ENCODE measurements at places on chromosomes 3 and 15.

- no peak for DNase-seq
Observed at GRCh38 chr3:59795756-59796155, 745.9 kb upstream of the CFAP20DC start.

DNA sequence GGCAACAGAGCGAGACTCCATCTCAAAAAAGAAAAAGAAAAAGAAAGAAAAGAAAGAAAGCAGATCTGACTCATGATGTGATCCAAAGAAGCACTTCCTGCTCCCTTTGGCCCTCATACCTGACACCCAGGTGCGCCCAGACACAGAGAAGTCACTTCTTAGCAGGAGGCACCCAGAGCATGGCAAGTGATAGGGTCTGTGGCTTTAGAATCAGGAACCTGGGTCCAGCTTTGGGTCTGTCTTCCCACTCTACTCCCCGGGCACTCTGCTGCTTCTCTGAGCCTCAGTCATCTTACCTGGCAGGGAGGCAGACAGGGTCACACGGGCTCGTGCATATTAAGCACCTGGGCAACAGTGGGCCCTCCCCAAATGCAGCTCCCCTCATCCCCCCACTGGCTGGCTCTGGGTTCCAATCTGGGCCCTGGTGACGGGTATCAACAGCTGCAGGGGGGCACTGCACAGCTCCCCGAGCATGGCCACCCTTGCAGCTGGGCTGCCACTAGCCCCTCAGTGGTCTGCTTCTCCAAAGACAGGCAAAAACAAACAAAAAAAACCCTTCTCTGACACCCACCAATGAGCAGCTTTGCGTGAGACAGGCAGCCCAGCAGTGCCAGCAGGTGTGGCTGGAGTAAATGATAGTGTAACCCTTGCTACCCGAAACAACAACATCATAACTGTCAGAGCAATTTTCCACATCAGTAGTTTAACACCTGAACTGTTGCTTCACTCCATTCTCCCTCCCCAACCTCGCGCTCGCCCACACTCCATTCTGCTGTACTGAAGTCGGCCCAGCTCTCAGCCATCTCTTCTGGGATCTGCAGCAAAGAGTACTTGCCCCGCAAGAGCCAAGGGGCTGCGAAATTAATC, 99.8 kb downstream of the MEGF11 start:
- no peak for DNase-seq

DNA sequence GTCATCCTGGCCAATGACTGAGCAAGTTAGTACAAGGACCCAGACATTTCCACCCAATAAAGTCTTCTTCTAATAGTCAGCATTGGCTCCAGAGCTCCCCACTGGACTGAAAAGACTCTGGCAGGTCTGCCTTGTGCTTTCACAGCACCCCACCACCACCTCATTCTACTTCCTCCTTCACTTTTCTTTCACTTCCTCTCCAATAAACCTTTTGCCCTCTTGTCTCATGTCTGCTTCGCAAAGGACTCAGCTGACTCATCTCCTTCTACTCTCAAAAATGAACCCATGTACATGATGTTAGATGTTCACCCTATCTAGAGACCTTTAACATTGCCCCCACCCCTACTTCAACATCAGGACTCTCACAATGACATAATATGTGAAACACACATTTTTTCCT, 181.0 kb upstream of the PPP2R3A start:
- no peak for DNase-seq

- DNase-seq: no peak
Observed at GRCh38 chr3:183181606-183182005, 19.1 kb upstream of the LAMP3 start.

DNA sequence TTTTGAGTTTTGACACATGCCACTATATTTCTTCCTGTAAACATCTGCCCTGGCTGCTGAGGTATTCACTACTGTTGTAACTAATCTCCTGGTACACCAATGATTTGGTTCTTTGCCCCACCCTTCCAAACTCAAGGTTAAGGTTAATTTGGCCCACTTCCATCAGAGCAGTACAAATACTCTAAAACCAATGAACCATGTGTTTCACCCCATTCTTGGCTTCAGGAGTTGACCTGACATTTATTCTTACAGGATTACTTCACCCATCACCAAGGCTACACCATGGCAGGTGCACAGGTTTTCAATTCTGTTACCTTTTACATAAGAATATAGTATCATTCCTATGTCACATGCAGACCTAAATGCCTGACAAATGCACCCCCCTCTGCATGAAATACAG, 1179.9 kb downstream of the ZPLD1 start:
- no peak for DNase-seq

DNA sequence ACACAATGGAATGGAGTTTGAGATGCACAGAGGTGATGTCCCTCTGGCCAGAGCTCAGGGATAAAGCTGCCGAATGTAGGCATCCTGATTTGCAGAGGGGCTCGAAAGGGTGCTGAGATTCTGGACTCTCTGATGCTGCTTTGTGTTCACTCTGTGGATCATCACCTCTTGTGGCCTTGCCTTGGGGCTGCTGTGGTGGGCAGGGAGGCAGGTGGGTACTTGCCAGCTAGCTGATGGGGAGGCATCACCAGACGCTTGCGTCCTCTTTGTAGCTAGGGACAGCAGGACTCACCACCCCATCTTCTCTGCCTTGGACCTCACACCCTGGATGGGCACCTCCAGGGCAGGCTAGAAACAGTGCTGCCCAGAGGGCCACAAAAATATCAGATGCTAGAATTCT, 14.6 kb upstream of the RASGRF1 start:
- DNase-seq: no peak

- no peak for DNase-seq
Observed at GRCh38 chr3:142072816-142073215, 76.5 kb downstream of the TFDP2 start.

GRCh38 chr15:92305343-92305742, 88.3 kb upstream of the ST8SIA2 start:
- DNase-seq: no peak

GRCh38 chr3:178655488-178655887, 119.3 kb downstream of the KCNMB2 start:
- DNase-seq: no peak

GRCh38 chr3:143839980-143840379, 8.3 kb downstream of the SLC9A9 start:
- no peak for DNase-seq

DNA sequence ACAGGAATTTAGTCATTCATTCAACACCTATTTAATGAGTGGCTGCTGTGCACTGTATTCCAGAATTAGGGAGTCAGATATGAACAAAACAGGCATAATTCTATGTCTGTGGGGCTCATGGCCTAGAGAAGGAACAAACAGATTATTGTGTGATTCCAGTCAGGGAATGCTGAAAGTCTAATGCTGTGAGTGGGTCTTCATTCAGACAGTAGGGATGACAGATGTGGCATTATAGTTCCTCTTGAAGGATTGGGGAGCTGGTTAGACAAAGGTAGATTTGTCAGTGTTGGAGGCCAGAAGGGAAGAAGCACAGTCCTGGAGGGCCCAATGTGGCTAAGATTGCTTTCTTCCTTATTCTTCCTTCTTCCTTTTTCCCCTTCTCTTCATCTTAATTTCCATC, 226.4 kb upstream of the EIF1B start:
- no peak for DNase-seq

- DNase-seq: no peak
Observed at GRCh38 chr3:50890688-50891344, 216.1 kb downstream of the DOCK3 start.

DNA sequence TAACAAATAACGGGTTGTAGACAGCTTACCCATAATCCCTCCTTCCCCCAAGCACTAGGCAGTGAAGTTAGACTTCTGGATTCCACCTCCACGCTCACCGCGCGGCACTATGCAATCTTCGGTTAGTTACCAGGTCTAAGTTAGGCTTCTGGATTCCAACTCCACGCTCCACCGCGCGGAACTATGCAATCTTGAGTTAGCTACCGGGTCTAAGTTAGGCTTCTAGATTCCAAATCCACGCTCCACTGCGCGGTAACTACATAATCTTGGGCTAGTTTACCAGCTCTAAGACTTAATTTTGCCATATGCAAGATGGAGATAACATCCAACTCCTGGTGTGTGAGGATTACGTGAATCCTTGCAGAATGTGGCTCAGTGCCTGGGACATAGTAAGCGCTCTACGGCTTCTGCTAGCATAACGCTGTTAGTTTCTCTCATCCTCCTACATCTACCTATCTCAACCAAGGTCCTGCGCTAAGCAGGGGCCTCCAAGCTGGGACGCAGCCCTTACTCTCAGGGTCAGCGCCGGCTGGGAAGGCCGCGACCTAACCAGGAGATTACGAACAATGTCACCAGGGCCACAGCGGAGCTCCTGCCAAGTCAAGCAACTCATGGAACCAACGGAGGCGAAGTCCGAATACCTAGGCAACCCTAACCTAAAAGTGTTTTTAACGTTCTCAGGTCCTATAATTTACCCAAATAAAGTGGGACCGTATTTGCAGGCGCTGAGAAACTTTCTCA, 497 bp upstream of the RPLP1 start:
- peak; percentile 65 for DNase-seq

- no peak for DNase-seq
Observed at GRCh38 chr3:108479224-108479623, 31.2 kb downstream of the MYH15 start.

DNA sequence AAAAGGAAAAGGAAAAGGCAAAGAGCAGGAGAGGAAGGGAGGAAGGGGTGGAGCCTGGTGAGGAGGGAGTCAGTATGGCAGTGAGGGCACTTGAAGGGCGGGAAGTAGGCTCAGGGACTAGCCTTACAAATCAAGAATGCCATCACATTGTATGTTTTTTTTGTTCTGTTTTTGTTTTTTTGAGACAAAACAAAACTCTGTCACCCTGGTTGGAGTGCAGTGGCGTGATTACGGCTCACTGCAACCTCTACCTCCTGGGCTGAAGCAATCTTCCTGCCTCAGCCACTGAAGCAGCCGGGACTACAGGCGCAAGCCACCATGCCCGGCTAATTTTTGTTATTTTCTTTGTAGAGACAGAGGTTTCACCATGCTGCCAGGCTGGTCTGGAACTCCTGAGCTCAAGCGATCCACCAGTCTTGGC, 10.5 kb upstream of the PIK3CB start:
- no peak for DNase-seq

All from cardiac fibroblast (primary cell).